Kidney (tissue), 22 donors: ENCODE measurements at places on chromosomes 5 and 9.

DNA sequence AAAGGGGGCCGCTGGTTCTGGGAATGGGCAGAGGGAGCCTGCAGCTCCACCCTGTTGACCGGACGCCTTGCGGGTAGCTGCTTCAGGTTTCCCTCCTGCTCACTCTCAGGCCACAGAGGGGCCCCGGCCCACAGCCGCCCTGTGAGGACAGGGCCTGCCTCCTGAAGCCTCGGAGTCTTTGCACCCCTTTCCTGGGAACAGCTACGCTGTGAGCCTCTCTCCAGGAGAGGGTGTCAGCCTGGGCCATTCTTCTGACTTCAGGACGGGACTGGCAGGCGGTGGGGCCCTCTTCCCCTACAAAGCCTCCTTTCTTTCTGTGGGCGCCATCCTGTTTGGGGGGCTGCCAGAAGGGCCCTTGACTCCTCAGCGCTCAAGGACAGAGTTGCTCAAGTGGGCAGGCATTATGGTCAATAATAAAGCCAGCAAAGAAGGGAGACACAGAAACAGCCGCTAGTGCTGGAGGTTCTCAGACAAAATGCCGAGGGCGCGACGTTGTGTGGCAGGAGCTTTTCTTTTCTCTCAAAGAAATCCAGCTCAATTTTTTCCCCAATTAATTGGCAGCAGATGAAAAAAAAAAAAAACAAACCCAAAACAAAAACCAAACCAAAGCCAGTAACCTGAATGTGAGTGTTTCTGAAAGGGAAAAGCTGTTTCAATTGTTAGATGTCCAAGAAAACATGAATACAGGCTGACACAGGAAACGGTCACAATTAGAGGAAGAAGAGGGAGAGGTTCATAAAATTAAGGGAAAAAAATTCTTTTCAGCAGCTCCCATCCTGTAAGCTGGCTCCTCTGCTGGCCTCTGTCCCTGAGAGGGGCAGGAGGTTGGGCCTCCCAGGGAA is 12.8 kb upstream of the SLC25A51 start:
- no peak for DNase-seq

DNA sequence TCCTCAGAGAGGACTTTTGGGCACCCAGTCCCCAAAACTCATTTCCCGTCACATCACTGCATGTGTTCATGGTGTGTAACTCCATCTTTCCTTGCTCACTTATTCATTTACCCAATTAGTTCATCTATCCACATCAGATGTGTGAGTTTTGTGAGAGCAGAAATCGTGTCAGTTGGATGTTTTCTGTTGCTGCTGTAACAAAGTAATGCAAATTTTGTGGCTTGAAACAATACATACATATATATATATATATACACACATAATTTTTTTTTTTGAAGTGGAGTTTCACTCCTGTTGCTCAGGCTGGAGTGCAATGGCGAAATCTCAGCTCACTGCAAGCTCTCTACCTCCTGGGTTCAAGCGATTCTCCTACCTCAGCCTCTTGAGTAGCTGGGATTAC is 70.5 kb upstream of the BOD1 start:
- DNase-seq, result no peak

GRCh38 chr9:7075154-7075553 is 317.4 kb downstream of the KDM4C start:
- no peak for DNase-seq

GRCh38 chr9:5073701-5074100 is 88.6 kb downstream of the JAK2 start:
- DNase-seq, result no peak

DNA sequence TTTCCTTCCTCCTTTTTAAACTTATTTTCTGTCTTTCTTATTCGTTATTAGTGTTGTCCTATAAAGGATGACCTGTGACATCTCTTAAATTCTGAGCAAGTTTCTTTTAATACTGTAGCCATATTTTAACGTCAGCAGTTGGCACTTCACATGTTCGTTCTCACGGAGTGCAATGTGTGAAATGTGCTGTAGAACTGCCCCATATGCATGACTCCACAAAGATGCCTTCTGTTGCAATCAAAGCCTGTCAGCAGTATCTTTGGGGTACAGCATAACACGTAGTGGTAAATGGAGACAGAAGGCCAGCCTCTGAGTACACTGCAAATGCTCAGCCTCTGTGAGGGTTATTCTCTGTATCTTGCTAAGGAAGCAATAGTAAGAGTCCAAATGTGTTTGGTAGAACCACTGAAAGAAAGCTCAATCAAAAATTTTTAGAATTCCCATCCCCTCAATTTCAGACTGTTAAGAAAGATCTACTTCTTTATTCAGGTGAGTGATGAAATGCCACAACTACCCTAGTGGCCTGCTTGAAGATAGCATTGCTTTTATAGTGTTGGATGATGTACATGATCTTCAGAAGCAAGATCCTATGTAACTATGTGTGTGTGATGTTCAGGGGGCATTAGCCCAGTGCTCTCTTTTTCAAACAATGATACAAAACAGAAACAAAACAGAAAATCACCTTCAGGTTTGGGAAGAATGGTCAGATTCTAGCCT is 277.7 kb downstream of the TMEM167A start:
- no peak for DNase-seq

DNA sequence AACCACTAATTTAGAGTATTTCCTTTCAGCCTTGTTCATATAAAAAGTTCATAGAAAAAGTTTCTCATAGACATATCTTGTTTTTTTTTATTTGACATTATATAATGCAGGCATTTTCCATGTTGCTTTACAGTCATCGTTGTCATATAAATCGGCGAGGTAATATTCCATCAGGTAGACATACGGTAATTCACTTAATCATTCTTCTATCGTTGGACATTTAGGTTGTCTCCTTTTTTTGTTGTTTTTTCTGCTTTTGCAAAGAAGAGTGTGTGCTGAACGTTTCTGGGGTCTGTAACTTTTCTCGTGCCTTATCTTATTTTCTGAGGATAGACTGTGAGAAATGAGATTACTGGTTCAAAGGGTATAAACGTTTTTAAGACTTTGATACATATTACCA is 283.6 kb downstream of the ARHGAP26 start:
- no peak for DNase-seq

DNA sequence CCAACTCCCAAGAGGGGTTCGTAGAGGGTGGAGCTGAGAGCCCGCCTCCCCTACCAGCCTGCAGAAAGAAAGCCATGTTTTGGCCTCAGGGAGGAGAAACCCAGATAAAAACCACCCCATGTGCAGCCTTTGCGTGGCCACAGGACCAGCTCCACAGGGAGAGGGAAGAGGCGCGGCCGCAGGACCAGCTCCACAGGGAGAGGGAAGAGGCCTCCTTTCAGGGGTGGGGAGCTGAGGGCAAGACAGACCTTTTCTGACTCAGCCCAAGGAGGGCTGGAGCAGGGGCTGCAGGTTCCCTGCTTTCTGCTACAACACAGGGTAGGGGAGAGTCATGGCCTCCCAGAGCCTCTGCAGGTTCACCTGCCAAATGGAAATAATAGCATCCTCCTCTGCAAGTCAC is 37.6 kb upstream of the KCNMB1 start:
- DNase-seq, result no peak

DNA sequence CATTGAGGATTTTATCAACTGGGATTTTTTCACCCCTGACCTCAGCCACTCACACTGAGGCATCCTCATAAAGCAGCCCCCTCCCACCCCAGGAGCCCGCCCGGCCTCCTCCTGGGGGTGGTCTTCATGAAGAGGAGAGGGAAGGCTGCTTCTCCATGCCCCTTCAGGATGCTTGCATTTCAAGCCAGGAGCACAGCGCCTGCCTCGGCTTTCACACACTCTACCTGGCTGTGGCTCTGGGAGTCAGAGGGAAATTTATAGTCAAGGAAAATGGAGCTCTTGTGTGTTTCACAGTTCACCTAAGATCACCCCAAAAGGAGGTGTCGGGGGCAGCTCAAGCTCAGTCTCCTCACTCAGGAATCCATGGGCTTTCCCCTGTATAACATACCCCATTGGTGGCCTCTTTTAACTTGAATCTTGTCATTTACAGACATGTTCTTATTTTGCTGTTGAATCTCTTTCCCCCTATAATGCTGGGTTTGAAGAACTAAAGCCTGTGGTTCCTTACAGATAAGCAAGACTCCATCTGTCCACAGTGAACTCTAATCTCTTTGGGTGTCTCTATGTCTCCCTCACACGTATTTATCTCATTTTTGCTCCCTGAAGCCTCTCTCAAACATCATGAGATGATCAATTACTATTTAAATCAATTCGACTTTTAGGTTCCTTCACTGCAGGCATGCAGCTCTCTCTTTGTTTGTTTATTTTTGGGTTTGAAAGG is 22.6 kb upstream of the IQGAP2 start:
- DNase-seq, result no peak

DNA sequence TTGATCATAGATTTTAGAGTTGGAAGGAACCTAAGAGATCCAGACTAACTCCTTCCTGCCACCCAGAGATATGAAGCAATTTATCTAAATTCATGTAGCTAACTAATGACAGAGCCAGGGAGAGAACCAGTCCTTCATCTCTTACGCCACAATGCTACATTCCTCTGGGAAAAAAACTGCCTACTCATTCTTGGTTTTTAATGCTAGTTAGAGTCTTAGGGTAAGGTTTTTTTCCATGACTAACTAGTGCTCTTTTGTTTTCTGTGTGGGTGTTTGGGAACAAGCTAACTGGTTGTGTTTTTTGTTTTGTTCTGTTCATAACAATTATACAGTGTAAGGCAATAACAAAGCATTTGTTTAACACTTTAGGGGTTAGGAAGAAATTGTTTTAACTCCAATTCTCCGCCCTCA is 52.4 kb downstream of the SLC44A1 start:
- DNase-seq, result no peak

DNA sequence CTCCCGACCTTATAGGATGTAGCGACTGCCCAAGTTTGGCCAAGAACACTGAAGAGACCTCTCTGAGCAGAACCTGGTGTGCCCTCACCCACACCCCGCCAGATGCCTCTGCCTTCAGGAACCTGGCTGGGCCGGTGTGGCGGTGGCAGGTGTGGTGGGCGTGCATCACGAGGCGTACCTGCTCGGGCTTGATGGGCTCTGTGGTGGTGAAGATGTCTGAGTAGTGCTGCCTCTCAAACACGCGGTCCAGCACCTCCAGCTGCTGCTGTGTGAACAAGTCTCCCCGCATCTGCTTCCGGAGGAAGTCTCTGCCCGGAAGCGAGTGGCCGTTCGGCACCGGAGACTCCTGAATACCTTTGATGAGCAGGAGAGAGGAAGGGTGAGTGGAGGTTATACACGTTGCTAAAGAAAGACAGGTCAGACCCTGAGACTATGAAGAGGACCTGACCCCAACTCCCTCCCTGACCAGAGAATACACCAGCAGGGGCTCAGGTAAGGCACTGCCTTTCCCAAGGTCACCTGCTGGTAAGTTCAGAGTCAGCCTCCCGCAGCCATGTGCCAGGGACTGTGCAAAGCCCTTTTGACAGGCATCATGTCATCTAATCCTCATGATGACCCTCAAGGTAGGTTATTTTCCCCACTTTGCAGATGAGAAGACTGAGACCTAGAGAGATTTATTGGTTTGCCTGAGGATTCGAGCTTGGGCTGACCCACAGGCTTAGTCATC is 67.5 kb downstream of the PAX5 start:
- no peak for DNase-seq

DNA sequence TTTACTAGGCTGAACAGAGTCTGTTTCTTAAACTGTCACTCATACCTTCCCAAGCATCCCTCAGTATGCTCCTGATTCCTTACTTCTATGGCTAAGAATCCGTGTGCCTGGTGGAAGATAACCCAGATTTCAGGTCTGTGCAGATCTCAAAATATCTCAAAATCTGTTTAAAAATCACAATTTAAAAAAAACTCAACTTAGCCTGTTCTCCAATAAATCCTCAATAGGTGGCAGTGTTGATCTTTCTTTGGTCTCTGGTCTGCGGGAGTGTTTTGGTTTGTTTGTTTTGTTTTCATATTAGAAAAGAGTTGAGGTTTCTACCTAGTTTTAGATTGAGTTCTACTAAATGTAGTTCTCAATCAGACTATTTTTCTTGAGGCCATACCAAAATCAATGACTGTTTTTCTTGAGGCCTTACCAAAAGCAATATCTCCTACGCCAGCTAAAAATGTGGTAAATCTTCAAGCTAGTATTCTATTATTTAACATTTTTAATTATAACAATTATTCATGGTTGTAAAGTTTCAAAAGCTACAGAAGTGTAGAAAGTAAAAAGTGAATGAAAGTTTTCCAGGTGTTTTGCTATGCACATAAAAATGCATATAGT is 57.9 kb downstream of the TGFBR1 start:
- peak; percentile 76 for DNase-seq

GRCh38 chr5:59544573-59544972 is 349.0 kb downstream of the PDE4D start:
- DNase-seq, result no peak

- no peak for DNase-seq
Measured at GRCh38 chr9:16085167-16085726, 532.4 kb downstream of the CCDC171 start.

DNA sequence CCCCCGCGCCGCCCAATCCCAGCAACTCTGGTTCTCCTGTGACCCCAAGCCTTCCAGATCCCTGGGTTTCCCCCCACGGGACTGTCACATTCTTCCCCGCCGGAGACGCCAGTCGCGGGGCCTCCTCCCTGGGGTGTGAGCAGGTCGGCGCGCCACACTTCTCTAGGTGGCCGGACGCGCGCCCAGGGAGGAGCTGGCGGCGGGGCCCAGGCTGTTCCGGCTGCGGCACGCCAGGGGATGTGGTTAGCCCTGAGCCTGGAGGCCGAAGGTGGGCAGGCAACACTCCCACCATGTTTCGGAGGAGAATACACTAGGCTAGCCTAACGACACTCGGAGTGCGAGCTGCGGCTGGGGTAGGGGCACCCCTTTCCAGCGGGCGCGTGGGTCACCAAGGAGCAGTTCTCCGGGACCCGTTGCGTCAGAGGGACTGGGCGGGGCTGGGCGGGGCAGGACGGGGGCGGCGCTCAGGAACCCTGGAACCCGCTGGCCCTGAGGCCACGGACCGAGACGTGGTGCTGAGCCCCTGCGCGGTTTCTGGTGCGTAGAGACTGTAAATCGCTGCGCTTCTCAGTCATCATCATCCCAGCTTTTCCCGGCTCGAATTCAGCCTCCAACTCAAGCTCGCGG is at the start of gene SLC27A6:
TSS of gene SLC27A6 (plus strand) at position 478 of the 627 bp plus-strand sequence. CDS start 650 bp downstream, outside the sequence.
- DNase-seq, result peak; percentile 58

DNA sequence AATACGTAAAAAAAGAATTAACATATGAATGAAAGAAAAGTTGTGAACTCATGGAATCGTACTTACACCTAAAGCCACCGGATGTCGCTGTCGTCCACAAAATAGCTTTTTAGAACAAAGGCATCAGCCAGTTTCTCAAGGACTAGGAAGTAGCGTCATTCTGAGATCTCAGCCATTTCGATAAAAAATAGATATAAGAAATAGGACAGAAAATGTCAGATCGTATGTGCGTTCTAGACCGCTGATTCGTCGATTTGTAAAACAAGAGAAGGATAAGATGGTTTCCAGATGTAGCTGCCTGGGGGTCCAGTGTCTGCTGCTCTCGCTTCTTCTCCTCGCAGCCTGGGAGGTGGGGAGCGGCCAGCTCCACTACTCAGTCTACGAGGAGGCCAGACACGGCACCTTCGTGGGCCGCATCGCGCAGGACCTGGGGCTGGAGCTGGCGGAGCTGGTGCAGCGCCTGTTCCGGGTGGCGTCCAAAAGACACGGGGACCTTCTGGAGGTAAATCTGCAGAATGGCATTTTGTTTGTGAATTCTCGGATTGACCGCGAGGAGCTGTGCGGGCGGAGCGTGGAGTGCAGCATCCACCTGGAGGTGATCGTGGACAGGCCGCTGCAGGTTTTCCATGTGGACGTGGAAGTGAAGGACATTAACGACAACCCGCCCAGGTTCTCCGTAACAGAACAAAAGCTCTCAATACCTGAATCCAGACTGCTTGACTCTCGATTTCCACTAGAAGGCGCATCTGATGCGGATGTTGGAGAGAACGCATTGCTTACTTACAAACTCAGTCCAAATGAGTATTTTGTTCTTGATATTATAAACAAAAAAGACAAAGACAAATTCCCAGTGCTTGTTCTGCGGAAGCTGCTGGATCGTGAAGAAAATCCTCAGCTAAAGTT is at the start of gene PCDHA10:
TSS of gene PCDHA10 (plus strand) at position 126 of the 903 bp plus-strand sequence. CDS start at position 278, 152 bp downstream.
- DNase-seq, result peak; percentile 24
